ENCODE measurements at places on chromosomes 16 and 17.

- DNase-seq, result no peak
Measured at GRCh38 chr17:8887834-8888703, 20.6 kb upstream of the PIK3R6 start.

DNA sequence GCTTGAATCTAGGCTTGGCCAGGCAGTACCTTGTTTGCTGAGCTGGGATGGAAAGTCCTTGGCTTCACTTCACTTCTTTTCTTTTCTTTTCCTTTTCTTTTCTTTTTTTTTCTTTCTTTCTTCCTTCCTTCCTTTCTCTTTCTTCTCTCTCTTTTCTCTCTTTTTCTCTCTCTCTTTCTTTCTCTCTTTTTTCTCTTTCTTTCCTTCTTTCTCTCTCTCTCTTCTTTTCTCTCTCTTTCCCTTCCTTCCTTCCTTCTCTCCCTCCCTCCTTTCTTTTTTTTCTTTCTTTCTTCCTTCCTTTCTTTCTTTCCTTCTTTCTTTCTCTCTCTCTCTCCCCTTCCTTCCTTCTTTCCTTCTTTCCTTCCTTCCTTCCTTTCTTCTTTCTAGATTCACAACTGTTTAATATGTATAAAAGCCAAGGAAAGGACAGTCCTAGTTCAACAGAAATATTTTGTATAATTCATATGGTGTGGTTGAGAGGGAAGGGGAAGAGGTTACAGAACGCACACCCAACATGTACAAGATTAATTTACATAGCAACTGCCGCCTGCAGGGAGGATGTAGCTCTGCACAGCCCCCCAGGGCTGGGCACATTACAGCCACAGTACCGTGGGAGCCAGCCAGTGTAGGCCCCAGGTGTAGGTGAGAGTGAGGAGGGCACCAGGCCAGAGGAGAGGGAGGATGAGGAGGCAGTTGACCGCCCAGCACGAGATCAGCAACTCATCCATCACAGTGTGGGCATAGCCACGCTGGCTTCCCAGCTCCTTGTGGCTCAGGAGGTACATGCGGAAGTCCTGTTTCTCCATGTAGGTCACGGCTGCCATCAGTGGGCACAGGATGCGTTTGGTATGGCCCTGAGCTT is 9.7 kb upstream of the ITGB3 start:
- no peak for DNase-seq

- no peak for DNase-seq
Measured at GRCh38 chr16:9077091-9077809, 14.2 kb upstream of the HAPSTR1 start.

DNA sequence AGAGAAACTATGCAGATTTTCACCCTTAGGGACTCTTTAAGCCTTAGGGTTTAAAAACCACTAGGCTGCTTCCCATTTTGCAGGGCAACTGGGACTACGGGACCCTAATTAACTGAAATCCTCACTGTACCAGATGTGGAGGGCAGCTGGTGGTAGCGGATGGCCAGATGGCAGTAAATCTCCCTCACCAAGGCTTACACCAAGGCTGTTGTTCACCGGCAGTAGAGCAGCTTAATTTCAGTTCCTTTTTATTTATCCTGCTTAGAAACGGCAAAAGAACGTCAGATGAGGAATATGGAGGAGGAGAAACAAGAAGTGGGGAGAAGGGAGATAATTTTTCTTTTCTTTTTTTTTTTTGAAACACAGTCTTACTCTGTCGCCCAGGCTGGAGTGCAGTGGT is 6.5 kb downstream of the ABHD15 start:
- no peak for DNase-seq

DNA sequence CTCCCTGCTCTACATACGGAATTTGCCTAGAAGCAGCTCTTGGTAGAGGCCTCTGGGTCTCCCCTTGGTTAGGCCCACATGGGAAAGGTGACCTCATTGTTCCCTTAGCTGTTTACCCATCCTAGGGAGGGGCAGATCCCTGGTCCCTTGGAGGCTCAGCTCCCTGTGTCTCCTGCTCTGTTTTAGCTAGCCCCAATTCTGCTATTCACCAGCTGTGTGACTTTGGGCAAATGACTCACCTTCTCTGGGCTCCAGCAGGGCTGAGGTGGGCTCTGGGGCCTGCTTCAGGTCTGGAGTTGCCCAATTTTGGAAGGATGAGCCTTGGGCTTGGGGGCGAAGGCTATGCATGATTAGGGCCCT is 3.9 kb downstream of the ABCC3 start:
- no peak for DNase-seq

GRCh38 chr17:298791-299450 is 53.7 kb downstream of the RPH3AL start:
- no peak for DNase-seq

GRCh38 chr16:1221628-1222552 is 3.2 kb downstream of the TPSG1 start:
- DNase-seq, result peak; percentile 36

GRCh38 chr17:44022246-44022645 is 7.5 kb upstream of the TMEM101 start:
- DNase-seq, result no peak

- no peak for DNase-seq
Measured at GRCh38 chr16:57873218-57873617, 70.9 kb upstream of the KIFC3 start.

- DNase-seq, result no peak
Measured at GRCh38 chr16:82331974-82332750, 162.1 kb upstream of the MPHOSPH6 start.
